ENCODE measurements at places on chromosomes 13 and 19. TPM values are rescaled to one million over a fixed set of nuclear protein-coding genes. Genes with fewer than 3 reads are reported as not detected.

- DNase-seq = no peak
Observed at GRCh38 chr19:46368116-46368515, 21.2 kb downstream of the PPP5C start.

GRCh38 chr13:26219726-26220125, 2.4 kb downstream of the RNF6 start:
- no peak for DNase-seq

DNA sequence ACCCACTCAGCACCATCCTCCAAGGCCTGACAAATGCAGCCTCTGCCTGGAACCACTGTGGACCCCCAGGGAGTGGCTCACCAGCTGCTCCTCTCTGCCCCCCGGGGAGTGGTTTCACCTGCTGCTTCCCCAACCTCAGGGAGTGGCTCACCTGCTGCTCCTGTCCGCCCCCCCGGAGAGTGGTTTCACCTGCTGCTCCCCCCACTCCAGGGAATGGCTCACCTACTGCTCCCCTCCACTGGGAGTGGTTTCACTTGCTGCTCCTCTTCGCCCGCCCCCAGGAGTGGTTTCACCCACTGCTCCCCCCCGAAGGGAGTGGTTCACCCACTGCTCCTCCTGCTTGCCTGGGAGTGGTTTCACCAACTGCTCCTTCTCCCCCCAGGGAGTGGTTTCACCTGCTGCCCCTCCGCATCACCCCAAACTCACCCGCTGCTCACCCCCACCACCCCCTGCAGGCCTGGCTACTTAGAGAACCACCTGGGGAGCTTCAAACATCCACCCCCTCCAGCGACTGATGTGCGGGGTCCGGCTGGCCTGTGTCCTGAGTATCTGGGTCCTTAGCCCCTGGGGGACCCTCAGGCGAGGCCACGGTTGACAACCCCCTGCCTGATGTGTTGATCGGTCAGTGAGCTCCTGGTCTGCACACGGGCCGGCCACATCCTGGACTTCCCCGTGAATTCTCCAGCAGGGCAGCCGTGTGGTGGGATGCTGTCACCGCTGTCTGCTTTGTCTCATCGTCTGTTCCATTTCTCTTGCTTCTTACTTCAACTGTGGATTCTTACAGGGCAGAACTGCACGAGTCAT, 14.6 kb upstream of the TMEM255B start:
- no peak for DNase-seq

GRCh38 chr13:113895436-113895835, 31.6 kb upstream of the GAS6 start:
- no peak for DNase-seq

GRCh38 chr19:10742476-10742875, 24.6 kb downstream of the DNM2 start:
- DNase-seq = no peak

- DNase-seq = no peak
Observed at GRCh38 chr13:24180750-24181377, 20.3 kb downstream of the SPATA13 start.

EDDM13 gene
- not detected for total RNA-seq

Measured in uterus (tissue), 4 donors.